ENCODE measurements at places on chromosomes 12 and 14.

DNA sequence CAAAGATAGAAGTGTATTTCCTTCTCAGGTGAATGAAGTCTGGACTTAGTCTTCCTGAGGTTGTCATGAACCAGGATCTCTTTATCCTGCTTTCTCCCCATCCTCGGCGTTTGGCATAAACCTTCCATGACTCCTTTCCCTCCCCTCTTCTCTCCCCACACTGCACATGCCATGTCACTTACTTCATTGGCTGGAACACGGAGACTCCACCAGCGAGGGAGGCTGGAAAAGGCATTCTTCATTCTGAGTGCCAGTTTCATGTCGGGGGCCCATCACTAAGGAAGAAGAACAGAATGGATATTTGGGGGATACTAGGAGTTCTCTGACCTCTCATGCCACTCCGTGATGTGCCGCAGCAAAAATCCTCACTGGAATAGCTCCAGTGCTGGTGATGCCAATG is 105.6 kb downstream of the VCPKMT start:
- no peak for DNase-seq

DNA sequence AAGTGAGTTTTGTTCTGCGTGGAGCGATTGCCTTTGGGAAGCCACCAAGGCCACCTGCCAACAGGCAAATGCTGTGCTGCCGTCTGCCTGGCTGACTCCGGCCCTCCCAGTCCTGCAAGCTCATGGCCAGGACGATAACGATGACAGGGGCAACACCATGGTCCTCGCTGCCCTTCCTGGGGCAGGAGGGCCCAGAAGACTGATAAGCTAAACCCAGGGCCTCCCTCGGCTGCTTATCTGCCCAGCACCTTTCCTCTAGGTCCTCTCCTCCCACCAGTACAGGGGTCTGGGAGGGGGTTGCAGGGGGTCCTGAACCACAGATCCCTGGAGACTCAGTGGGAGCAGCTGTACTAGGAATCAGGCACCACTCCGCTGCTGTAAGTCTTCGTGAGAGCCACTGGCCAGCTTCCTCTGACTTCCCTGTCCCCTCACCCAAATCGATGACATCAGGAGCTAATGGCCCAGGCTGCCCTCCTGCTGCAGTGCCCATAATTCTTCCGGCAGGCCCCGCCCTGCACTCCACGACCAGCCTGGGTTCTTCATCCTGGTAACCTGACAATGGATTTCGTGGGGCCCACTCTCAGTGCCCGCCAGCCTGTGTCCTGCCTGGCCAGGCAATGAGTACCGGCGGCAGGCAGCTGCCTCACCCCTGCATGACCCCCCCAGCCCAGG is 5.1 kb downstream of the ANKRD9 start:
- DNase-seq = no peak

GRCh38 chr12:92615703-92616102 is 87.1 kb upstream of the PLEKHG7 start:
- DNase-seq = no peak

DNA sequence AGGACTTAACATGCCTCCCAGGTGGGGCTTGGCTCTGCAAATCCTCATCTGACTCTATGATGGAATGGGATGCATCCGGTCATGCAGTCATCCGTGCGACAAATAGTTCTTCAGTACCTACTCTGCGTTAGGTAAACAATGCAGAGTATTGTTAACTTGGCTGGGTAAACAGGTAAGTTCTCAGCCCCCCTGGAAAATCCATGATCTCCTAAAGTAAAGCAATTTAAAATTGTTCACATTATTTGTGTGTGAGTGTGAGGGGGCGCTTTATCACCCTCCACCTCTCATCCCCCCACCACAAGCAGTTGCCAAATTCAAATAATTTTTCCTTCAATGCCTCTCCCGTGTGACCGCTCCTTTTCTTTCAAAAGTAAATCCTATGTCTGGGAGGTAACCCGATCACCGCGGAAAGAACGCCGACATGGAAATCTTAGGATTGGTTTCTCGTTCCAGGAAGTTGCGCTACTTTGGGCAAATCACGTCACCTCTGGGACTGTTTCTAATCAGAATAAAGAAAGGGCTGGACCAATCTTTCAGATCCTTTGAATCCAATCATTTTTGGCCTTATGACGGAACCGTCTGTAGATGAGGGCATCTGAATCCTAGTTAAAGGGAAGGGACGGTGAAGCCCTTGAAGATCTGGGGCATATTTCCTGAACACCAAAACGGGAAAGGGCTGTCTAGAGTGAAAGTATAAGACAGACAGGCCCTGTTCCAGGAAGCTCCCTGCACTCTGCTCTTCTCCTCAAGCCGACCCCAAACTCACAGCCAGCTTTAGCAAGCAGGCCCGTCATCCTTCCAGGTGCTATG is 44.0 kb upstream of the SINHCAF start:
- no peak for DNase-seq

DNA sequence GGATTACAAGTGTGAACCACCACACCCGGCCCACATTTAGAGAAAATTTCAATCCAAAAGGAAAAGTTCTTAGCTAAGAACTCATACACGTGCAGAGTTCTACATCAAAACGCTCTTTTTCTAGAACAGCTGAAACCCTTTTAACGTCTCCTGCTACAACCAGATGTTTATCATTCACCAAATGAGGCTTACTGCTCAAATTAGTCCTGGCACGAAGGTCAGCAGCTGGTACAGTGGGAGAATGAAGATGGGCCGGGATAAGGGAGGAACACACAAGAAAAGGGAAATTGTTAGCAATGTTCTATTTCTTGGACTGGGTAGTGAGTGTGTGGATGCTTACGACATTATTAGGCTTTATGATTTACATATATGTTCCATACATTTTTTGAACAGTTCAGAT is 37.2 kb downstream of the PRKAB1 start:
- no peak for DNase-seq

GRCh38 chr14:34043627-34044372 is 92.9 kb upstream of the EGLN3 start:
- peak; percentile 49 for DNase-seq

GRCh38 chr14:100325958-100326357 is 2.8 kb downstream of the SLC25A47 start:
- DNase-seq = no peak

GRCh38 chr12:111274777-111275176 is 94.1 kb downstream of the PHETA1 start:
- DNase-seq = no peak

DNA sequence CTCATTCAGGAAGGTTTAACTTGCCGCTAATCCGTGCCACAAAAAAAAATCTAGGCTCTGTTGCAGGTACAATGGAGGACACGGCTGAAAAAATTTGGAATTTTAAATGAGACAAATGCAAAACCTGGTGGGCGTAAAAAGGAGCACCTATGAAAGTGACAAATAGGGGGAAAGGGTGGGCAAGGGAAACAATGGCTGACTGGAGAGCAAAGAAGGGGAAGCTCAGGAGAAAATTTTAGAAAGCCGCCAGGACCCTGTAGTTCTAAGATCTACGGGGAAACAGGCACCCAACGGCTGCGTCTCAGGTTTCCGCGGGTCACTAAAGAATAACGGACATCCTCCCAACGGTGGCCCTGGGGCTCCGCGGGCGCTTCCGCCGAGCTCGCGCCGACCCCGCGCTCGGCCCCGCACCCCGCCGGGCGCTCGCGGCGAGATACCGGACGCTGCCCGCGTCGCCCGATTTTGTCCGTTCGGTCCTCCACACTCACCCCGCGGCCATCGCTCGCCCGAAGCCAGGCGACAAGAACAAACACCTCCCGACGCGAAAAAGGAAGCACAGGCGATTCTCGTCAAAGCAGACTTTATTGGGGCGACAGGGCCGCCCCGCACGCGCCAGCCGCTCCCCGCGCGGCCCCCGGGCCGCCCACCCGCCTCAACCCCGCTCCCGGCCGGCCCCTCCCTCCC is 1.1 kb upstream of the YY1 start:
- DNase-seq = peak; percentile 53

DNA sequence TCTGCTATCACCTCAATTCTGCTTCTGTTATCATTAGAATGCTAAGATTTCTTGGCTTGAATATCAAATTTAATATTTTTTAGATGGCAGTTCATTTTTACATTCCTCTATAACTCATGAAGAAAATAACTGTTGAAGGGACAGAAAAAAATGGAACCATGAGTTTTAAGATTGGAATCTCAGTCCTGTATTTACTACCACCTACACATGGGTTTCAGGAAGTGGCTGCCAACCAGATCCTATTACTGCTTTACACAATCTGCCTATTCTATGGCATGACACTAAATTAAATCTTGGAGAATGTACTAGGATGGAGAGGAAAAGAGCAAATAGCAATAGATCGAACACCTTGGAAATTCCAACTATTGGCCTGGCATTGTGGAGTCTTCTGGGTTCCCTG is 140.8 kb downstream of the DUSP6 start:
- no peak for DNase-seq

DNA sequence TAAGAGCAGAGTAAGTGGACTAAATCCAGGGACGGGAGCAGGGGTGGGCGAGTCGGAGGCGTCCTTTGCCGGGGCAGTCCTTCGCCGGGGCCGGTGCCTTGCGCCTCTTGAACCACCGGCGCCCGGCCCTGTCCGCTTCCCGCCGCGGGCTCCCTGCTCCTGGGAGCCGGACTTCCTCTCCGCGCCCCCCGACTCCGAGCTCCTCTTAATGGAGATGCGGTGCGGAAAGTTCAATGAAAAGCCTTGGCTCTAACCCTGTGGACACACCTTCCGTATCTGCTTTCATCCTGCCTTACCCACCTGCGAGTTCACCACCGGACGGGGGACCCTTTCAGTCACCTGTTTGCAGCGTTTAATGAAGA is 412 bp downstream of the FGFR1OP2 start:
- DNase-seq = peak; percentile 26

GRCh38 chr14:81619816-81620215 is 86.2 kb upstream of the SEL1L start:
- no peak for DNase-seq

- DNase-seq = no peak
Measured at GRCh38 chr14:38342803-38343202, 86.9 kb upstream of the CLEC14A start.

DNA sequence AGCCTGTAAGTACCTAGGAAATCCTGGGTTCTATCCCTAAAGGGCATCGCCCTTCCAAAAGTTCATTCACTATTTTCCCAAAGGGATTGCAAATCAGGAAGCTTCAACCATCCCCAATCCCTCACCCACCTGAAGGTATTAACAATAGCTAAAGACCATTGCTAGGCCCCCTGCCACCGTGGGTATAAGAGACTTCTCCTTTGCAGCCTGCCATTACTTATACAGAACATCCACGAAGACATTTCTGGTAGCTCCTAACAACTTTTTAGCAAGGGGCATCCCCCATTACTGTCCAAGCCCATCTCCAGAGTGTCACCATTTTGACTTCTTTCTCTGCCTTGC is 384 bp upstream of the SMUG1 start:
- no peak for DNase-seq

- no peak for DNase-seq
Measured at GRCh38 chr12:105257321-105257728, 21.4 kb upstream of the APPL2 start.

- no peak for DNase-seq
Measured at GRCh38 chr14:43877351-43877960, 629.6 kb downstream of the FSCB start.

DNA sequence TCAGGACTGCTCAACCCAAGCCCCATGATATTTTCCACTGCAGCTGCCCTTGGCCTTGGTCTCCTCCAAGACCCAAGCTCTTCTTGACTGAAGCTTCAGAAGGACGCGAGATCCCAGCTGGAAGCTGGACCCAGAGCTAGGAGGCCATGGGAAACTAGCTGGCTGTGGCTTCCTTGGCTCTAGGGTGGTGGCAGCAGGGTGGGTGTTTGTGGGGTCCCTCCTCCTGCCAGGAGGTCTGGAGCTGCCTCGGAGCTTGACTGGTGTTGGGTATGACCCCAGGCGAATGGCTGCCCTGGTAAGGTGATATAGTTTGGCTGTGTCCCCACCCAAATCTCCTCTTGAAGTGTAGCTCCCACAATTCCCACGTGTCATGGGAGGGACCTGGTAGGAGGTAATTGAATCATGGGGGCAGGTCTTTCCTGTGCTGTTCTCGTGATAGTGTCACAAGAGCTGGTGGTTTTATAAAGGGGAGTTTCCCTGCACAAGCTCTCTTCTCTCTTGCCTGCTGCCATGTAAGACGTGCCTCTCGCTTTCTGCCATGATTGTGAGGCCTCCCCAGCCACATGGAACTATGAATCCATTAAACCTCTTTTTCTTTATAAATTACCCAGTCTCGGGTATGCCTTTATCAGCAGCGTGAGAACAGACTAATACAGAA is 51.4 kb downstream of the TRPV4 start:
- no peak for DNase-seq

DNA sequence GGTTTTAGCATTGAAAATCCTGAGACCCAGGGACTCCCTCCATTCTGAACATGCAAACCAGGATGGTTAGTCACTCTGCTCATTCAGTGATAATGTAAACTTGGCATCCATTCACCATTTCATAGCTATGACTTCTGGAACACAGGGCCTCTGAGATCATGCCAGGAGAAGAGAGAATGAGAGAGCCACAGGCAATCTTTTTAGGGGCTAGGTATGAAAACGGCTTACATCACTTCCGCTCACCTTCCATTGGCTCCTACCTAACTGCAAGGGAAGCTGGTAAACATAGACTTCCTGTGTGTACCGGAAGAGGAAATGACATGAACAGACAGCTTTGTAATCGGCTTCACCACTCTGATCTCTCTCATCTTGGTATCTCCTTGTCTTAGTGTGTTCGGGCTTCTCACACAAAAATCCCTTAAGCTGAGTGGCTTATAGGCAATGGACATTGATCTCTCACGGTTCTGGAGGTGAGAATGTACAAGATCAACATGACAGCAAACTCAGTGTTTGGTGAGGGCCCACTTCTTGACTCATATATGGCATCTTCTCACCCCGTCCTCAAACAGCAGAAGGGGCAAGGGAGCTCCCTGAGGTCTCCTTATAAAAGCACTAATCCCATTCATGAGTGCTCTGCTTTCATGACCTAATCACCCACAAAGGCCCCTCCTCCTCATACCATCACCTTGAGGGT is 465.9 kb upstream of the TBX3 start:
- no peak for DNase-seq

- DNase-seq = no peak
Measured at GRCh38 chr12:96136725-96137378, 57.3 kb upstream of the ELK3 start.

- no peak for DNase-seq
Measured at GRCh38 chr12:130100634-130101362, 61.5 kb upstream of the FZD10 start.

GRCh38 chr12:92030618-92031017 is 115.0 kb downstream of the BTG1 start:
- DNase-seq = peak; percentile 79

DNA sequence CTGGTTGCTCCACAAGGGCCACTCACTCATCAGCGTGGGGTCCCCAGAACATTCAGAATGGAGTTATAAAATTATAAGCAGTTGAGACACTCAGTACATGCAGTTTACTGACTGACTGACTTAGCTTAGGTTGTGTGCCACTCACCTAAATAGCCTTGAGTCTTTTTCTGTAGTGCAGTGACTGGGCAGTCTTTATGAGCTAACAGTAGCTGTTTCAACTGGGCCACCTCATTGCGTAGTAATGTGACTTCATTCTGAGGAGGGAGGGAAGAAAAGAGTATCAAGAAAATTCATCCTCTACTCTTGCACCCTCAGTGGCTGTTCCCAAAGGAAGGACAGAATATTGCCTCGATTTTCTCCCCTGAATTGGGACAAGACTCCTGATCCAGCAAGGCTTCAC is 15.8 kb upstream of the NPFF start:
- DNase-seq = no peak
